ENCODE measurements at places on chromosomes 11 and 22.

- peak; percentile 33 for DNase-seq
Measured at GRCh38 chr11:46238078-46238966, 39.1 kb upstream of the CREB3L1 start.

DNA sequence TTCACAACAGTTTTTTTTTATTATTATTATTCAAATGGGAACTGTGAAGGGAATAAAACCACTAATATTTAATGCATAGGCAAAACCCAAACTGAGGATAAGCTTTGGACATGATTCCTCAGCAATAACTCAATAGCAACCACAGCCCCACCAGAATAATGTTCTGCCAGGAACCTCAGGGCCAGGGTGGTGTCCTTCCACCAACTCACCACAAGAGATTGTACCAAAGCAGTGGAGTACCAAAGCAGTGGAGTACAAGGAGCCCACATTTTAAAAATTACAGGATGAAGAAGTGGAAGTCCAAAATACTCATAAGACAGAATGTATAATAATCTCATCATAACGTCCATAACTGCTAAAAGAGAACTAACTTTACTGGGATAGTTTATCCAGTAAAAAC lies 32.5 kb upstream of the FZD4 start:
- no peak for DNase-seq

GRCh38 chr11:121039971-121040613 lies 16.2 kb downstream of the TBCEL start:
- no peak for DNase-seq

- DNase-seq = no peak
Measured at GRCh38 chr11:13644997-13645687, 23.3 kb upstream of the FAR1 start.

- DNase-seq = no peak
Measured at GRCh38 chr11:107549954-107550285, 15.6 kb downstream of the ALKBH8 start.

GRCh38 chr22:27088026-27088425 lies 430.6 kb downstream of the MIAT start:
- no peak for DNase-seq

DNA sequence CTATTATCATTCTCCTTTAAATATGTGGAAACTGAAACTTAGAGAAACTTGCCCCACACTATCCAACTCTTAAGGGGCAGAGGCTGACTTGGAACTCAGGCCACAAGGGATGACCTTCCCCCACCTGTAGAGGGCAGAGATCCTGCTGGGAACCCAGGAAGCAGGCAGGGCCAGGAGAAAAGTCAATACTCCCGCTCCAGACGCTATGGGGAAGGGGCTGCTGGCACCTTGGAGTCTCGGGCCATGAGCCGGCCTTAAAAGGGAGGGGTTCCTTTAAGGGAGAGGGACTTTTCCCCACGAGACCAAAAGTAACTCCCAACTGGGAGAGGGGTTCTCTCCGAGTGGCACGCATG lies 620 bp upstream of the ANO5 start:
- no peak for DNase-seq

DNA sequence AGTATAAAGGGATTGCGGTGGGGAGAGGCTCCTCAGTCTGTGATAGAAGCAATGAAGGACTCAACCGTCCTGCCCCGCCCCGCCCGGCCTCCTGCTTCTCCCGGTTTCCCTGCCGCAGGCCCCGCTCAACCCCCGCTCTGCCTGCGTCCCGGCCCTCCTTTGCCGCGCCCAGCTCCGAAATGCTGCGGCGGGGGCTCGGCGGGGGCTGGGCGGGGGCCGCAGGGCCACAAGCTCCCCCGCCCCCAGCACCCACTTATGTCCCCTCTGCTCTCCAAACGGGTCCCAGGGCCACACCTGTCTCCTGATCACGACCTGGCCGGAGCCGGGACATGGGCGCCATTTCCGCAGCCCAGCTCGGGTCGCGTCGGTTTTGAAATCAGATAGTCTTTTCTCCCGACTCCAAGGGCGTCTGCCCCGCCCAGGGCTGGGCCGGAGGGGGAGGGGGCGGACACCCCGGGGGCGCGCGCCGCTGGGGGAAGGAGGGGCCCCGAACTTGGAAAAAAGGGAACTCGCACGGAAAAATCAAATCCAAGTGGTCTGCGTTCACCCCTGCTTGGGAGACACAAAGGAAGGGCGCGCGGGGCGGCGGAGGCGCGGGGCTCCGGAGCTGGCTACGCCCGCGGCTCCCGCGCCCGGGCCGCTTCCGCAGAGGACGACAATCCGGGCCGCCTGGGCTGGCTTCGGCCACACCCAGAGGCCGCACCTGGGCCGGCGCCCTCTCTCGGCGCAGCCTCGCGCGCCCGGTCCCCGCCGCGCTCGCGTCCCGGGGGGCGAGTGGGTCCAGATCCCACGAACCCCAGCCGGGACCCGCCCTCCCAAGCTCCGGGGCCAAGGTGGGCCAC lies 70.6 kb upstream of the EP300 start:
- DNase-seq = no peak

GRCh38 chr11:76067099-76067498 lies 139.2 kb downstream of the WNT11 start:
- no peak for DNase-seq

- no peak for DNase-seq
Measured at GRCh38 chr22:29083933-29084591, 11.2 kb downstream of the KREMEN1 start.

- no peak for DNase-seq
Measured at GRCh38 chr11:103964390-103964789, 72.0 kb upstream of the DDI1 start.

DNA sequence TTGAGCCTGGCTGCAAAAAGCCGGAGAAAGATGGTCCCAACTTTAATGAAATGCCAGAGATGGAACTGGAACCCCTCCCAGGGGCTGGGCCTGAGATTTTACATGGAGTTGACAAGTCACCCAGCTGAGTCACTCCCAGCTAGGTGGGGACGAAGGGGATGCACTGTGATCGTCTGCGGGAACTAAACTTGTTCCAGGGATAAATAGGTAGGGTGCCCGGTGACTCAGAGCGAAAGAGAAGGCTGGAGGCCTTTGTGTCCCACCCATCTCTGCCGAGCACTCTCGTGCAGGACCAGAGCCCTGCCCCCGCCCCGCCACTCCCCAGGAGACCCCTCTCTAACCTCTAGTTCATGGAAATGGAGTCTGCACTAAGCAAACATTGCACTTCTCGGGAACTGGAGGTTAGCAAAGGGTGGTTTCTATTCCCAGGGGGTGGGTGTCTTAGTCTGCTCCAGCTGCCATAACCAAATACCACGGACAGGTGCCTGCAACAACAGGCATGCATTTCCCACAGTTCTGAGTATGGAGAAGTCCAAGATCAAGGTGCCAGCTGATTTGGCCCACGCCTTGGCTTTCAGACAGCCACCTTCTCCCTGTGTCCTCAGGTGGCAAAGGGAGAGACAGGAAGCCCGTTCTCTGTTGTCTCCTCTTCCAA lies 60.7 kb upstream of the FADD start:
- DNase-seq = no peak

DNA sequence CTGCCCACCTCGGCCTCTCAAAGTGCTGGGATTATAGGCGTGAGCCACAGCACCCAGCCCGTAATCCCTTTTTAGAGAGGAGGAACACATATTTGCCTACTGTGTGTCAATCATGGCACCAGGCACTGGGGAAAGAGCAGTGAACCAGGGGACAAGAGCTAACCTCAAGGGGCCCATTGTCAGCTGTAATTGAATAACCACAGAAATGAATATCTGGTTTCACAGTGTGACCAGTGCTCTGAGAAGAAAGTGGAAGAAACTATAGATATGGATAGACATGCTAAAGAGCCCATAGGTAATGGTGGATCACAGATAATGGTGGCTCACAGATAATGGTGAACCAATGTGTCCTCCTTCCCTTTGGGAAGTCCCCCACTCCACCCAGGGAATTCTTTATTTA lies 8.6 kb upstream of the KCTD14 start:
- DNase-seq = no peak

DNA sequence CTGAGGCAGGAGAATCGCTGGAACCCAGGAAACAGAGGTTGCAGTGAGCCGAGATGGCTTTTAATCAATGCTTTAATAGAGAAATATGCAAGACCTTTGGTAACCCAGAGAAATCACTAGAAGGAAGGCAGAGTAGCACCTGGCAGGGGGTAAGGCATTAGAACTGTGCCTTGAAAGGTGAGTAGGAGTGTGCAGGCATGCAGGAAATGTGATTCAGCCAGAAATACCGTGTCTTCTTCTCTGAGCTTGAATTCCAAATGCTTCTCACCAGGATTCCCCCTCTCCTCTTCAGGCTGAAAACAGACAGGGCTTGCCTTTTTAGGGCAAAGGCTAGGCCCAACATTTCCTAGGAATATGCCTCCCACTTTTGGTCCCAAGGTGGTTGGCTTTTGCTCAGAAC lies 51.0 kb downstream of the OR4D9 start:
- no peak for DNase-seq

DNA sequence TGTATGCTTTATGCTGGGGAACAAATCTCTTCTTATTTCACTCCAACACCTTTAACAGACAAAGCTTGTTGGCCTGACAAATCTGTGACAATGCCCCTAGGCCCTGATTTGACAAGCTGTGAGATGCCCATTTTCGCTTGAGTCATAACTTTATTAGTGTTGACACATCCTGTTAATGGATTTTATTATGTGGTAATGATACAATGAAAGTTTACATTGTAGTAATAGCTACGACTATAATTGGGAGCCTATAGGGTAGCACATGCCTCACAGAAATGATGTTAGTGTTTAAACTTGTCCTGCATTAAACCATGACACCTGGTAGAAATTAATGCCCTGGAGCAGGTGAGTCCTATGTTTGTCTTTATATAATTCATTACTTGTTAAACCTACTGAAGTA lies 3.3 kb upstream of the MMP10 start:
- DNase-seq = no peak

DNA sequence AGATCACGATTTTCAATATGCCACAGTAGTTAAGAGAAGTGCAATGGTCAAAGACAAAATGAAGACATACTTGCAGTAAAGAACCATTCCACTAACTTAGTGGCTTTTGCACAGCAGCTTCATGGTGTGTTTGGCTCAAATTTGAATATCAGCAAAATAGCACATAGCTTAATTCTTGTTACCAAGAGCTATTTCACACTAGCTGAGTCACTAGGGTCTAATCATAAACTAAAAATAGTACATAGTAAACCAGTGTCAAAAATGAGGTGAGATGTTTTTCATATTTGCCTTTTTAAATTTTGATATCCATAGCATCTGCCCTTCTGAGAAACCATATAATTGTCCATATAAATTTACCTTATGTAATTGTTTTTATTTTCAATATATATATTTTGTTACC lies 325.0 kb upstream of the LUZP2 start:
- DNase-seq = no peak

- no peak for DNase-seq
Measured at GRCh38 chr11:2272946-2273280, 2.5 kb upstream of the ASCL2 start.

DNA sequence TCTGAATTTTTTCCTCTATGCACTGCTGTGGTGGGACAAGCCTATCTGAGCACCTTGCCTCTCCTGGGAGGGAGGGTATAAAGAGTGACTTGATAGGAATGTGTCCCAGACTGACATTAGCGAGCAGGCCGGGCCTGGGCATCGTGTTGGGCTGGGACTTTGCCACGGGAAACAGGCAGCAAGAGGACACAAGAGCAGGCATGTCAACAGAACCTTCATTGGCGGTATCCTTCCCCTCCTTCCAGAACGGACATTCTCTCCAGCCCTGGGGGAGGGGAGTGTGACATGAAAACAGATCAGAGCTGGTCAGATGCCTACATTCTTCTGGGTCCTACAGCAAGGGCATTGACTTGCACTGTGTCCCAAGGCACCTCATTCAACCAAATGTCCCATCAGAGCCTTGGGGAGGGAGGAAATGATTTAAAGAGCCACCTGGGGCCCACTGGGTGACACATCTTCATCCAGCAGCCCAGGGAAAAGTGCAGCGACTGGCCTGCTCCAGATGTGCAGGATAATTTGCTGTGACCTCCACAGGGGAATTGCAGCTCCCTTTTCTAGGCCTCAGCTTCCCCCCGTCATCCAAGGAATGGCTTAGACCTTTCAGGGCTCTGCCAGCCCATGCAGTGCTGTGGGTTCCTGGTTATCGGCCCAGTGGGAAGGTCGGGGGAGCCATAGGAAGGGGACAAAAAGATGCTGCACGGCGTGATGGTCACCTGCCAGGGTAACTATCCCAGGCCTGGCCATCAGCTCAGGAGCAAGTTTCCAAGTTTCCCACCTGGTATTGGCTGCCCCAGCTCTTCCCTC lies 21.8 kb upstream of the UVRAG start:
- no peak for DNase-seq

- DNase-seq = no peak
Measured at GRCh38 chr11:3220521-3221407, 2.2 kb upstream of the MRGPRG start.

- no peak for DNase-seq
Measured at GRCh38 chr22:23094695-23095681, 24.7 kb downstream of the GNAZ start.

- DNase-seq = no peak
Measured at GRCh38 chr11:78363024-78363619, 54.5 kb downstream of the GAB2 start.

DNA sequence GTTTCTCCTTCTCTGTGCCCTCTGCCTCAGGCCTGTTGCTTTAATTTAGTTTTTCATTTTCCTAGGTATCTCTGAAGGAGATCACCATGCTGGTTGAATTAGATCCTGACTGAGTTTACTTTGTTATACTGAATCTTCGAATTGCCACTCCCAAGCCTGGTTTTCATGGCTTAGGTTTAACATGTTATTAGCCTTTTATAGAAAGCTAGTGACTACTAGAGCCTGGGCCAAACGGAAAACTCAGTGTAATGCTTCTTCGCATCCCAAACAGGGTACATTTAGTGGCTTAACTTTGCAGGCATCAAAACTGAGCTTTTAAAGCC lies 3.6 kb downstream of the CRKL start:
- no peak for DNase-seq

GRCh38 chr22:49092716-49093115 lies 735.0 kb downstream of the BRD1 start:
- no peak for DNase-seq

- DNase-seq = no peak
Measured at GRCh38 chr11:3738723-3739122, 58.6 kb downstream of the NUP98 start.

- peak; percentile 3 for DNase-seq
Measured at GRCh38 chr11:118841469-118842242, 42.0 kb upstream of the CXCR5 start.
